ENCODE measurements at places on chromosomes 16 and 17. TPM values are rescaled to one million over a fixed set of nuclear protein-coding genes. Genes with fewer than 3 reads are reported as not detected.
A peak's percentile ranks its signal among the peaks of the same experiment; 100 is the strongest.

- DNase-seq = peak; percentile 19
Observed at GRCh38 chr17:50613007-50613992, 21.4 kb upstream of the ABCC3 start.

DNA sequence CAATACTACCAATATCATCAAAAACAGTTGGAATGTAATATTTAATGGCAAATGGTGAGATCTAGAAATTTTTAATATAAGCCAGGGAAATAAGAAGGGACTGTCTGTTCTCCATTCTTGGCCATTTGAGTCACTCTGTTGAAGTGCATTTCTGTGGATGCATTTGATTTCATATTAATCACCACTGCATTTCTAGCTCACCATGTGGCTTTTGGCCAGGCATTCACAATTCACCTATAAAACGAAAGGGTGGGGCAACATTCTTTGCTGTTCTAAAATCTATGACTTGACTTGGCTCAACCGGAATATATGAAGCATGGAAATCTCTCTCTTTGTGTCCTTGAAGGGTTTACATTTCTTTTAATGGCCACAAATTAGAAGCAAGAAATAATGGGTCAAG lies 483.0 kb downstream of the SLC39A11 start:
- DNase-seq = no peak

DNA sequence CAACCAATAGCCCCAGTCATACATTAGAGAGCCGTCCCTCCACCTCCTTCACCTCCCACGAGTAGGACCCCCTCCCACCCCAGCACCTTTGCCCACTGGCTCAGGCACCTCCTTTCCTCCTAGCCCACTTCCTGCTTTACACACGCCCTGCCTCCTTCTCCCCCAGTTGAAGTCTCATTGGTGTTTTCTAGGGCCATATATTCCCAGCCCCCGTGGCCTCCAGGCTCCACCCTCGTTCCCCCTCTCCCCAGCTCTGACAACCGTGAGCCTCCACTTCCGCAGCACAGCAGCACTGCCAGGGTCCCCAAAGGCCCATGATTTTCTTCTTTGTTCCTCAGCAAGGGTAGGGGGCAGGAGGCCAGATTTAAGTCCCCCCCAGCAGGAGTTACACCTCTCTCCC lies 340.3 kb upstream of the TNRC6C start:
- DNase-seq = no peak

DNA sequence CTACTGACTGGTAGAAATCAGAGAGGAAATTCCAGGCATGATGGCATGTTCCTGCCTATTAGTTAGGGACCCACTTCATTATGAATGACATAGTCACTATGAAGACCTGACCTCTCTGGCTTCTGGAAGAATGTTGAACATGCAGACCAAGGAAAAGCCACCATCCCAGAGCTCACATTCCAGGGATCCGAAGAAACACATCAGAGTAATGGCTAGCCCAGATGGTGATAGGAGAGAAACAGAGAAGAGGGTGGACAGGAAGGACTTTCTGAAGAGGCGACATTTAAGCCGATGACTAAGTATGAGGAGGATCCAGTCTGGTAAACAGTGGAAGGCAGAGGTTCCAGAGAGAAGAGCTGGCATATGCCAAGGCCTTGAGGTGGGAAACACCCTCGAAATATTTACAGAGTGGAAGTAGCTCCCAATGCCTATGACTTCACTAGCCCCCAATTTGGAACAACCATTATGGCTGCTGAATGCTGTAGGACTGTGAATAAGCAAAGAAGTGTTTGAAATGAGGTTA lies 216.2 kb downstream of the RBFOX1 start:
- DNase-seq = no peak

DNA sequence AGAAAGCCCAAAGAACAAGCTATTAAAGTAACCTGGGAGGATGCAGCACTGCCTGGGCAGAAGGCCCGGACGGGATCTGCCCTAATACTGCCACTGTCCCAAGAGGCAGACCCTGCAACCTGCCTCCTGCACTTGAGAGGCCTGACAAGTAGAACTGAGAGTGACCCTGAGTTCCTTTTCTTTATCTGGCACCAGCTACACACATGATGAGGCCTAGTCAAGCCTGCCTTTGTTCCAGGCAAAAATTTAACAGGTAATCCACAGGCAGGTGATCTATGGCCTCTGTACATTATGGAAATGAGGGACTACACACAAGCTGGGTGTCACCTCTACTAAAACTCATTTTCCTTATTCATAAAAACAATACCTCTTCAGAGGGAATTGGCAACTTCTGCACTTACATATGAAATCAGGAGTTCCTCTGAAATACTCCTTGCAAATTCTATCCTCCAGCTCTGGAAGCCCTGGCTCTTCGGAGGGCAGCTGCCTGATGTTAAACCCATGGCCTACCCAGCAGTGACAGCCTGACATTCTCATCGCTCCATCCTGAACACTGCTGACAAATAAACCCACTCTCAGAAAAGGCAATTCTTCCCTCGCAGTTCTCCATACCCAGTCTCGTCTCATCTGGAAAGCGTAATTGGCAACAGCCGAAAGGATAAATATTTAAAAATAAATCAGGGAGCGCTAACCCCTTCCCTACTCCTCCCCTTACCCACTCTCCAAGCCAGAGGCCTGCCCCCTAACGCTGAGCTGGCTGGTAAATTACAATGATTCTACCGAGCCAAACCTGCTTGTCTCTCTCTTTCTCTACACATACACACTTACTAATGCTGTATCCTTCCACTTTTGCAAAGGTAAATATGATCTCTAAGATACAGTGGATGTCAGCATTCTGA lies 2.5 kb upstream of the ZFHX3 start:
- DNase-seq = no peak

GRCh38 chr17:69761011-69761410 lies 314.0 kb upstream of the KCNJ16 start:
- DNase-seq = no peak

DNA sequence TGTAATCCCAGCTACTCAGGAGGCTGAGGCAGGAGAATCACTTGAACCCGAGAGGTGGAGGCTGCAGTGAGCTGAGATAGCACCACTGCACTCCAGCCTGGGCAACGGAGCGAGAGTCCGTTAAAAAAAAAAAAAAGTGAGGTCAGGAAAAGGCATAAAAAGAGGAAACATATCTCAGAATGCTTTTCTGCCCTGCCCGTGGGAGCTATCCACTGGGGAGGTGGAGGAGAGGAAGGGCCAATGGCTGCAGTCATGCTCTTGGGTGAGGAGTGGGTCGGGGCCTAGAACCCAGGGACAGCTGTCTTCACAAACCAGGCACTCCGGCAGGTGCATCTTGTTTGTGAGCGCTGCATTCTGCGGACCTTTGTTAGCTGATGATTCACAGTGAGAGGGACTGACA lies 60.0 kb upstream of the CDC42EP4 start:
- no peak for DNase-seq

DNA sequence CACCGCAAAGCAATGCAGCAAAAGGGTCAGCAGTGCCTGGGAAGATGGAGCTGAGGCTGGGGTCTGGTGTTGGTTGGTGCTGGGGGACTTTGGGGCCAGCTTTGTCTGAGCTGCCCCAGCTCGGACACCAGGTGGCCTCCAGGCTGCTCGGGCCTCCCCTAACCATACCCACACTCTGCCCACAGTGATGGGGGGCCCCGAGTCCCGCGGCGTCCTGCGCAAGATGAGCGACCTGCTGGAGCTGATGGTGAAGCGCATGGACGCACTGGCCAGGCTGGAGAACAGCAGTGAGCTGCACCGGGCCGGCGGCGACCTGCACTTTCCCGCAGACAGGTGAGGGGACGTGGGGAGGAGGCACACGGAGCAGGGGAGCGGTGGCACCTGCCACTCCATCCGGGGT lies 13.8 kb downstream of the MGAT5B start:
- DNase-seq = no peak

DNA sequence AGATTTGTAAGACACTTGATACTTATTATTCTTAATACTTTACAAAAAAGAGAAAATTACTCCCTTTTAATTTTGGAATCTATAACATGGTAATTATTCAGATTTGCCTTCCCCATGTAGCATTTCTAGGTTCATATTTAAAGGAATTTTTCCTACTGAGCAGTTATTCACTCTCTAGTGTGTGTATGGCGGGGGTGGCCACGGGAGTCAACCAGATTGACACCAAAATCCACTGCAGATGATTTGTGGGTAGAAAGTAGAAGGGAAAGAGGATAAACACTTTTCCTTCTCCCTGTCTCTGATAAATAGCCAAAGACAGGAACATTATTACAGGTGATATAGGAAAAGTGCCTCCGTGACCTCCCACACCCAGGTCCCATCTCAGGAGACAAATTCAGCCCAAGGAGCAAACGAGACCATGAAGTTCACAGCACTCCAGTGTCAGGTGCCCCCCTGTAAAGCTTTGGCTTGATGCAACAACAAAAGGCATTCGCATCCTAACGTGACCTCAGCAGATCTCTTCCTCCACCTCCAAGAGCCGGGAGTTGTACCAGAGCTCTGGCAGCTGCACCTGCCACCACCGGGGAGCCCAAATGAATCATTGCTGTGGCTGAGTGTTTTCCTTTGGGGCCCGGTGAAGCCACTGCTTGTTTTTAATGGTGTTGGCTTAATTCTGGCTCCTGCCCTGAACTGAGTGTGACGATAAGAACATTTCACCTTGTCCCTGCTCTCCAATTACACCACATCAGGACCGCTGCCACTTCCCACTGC lies 92.7 kb upstream of the NOL11 start:
- DNase-seq = no peak

GRCh38 chr17:72343911-72344310 lies 223.1 kb downstream of the SOX9 start:
- DNase-seq = no peak

- no peak for DNase-seq
Observed at GRCh38 chr17:74441537-74441936, 9.6 kb downstream of the GPRC5C start.

- DNase-seq = no peak
Observed at GRCh38 chr17:10870336-10871050, 32.6 kb upstream of the PIRT start.

- no peak for DNase-seq
Observed at GRCh38 chr16:75340741-75341491, 89.5 kb upstream of the BCAR1 start.

GRCh38 chr17:79205688-79206205 lies 131.1 kb downstream of the ENGASE start:
- DNase-seq = no peak

DNA sequence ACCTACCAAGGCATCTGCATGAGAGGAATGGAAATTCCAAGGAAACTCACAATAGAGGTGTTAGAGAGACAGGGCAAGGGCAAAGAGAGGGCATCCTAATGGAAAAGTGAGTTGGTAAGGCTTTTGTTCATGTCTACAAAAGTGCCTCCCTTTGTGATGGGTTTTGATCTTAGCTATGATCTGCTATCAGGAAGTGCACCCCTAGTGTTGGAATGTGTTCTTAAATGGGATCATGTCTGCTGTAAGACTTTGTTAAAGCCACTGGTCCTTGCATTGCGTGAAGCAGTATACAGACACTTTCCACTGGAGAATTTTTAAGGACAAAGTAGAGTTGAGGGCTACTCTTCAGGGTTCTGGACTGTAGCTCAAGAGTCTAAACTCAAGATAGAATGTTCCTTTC lies 92.0 kb downstream of the MAP2K6 start:
- no peak for DNase-seq

DNA sequence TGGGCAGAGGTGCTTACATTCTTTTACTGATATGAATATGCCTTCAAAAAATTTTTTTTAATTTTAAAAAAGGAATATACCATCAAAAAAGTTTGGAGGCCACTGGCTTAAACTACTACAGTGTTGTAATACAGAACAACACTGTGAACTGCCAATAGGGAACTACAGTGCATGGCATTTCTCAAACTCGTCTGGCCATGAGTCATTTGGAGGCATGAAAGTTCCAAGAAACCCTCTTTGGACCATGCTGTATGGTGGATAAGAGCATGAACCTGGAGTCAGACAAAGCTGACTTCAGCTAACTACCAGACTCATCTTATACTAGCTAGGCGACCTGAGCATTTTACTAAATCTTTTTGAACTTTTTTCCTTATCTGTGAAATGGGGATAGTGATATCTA lies 9.2 kb upstream of the NF1 start:
- peak; percentile 25 for DNase-seq

GRCh38 chr17:7579001-7579833 lies at the start of gene CD68:
TSS of gene CD68 (plus strand) at chr17:7579638. CDS start at chr17:7579678, 40 bp downstream.
- peak; percentile 98 for DNase-seq

GRCh38 chr17:43547659-43548256 lies 1.6 kb upstream of the ETV4 start:
- DNase-seq = no peak

DNA sequence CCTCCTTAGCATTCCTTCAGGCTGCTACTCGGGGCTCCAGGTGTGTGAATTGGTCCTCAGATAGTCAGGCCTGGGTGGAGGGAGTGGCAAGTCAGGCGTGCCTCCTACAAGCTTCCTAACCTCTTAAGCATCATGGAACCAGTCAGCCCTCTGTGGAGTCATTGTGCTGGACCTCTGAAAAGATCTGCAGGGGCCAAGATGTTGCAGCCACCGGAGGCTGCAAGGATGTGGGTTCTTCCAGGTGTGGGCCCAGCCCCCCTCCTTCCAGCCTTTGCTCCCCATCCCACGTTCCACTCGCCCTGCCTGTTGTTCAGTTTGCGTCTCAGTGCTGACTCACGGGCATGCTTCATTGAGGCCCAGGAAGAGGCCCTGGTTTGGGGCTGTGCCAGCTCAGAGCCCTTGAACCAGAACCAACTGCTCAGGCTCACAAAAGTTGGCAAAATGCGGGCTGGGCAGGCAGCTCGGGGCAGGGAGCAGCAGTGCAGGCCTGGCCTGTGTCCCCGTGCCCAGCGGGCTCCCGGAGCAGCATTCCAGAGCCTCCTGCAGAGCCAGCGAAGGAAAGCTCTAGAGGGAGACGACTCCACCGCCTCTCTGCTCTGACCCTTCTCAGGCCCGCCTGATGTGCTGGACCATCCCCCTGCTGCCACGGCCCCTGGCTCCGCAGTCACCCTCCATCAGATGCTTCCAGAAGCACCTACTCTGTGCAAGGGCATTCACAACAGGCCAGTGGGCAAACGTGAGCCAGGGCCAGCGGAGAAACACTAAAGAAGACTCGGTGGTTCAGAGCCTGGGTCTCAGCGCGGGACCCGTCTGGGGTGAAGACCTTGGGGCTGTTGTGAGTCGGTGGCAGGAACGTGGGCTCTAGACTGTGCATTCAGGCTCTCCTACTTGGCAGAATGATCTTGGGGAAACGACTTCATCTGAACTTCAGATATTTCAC lies 7.5 kb downstream of the LDHD start:
- peak; percentile 77 for DNase-seq

DNA sequence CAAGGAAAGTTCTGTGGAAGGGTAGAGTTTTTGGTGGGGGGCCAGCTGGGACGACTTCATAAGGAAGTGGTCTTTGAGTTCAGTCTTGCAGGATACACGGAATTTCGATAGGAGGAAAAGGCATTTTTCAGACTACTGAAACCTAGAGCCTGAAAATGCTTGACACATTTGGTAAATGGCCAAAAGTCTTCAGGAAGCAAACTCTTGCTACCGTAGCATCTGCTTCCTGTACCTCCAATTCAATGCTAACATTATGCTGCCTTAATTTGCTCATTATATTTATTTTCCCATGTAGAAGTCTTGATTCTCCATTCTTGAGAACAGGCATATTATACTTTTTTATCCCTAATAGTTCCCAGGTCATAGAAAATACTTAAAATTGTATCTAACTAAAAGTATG lies 129.3 kb upstream of the MED13 start:
- DNase-seq = no peak

Gene CEMP1
- 0.56 TPM for polyA plus RNA-seq

Gene JPT2
- polyA plus RNA-seq = 5.8 TPM

Measured in CD14-positive monocyte (primary cell).